MV-4-11 (cell line): ENCODE measurements at places on chromosomes 7 and 10.
A peak's percentile ranks its signal among the peaks of the same experiment; 100 is the strongest.

DNA sequence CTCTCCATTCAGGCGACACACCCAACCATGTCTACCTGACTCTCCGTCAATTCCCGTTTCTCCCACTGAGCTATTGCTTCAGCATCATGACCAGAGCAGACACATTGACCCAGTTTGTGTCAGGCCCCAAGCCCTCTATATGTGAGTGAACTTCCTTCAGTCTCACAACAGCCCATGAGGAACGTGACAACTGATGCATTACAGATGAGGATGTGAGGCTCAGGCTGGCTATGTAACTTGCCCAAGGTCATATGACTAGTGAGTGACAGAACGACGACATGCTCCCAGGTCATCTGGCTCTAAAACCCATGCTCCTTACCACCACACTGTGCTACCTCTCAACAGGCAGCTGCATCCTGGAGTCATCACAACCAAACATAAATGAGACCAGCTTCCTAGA, 3.7 kb downstream of the TMEM140 start:
- DNase-seq = peak; percentile 28

DNA sequence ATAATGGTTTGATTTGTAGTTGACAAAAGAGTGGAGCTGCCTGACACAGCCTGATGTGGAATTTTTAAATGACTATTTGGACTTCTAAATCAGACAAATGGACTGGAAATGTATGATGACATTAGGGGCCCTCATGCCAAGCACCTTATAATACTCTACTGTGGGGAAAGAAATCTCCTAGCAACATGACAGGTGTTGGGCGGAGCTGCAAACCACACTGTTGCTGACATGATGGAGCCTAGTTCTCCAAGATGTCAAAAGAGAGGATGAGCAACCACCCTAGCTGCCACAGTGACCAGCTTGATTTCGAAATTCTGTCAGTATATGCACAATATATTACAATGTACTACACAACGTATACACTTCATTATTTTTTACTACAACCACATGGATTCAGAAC, 65.8 kb downstream of the RHOBTB1 start:
- peak; percentile 70 for DNase-seq

DNA sequence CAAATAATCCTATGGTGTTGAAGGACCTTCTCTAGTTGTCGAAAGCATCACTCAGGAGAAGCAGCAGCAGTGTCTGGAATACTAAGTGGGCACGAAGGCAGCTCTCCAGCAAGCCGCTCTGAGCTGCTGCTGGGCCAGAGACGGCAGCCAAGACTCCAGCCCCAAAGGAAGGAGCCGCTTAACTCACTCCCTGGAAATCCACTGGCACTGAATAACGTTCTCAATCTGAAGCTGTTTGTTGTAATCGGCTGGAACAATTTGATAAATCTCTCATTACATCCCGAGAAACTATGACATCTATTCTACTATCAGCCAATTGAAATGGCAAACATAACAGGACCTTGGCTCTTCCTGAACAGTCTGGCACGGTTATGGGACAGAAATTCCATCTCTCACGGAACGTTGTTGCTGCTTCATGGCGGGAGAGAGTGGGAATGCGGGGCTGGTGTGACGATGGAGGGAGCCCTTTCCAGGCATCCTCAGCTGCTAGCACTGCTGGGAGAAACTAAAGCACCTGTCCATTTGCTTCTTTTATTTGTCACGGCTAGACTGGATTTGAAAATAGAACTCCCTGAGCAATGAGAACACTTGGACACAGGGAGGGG, 331.5 kb upstream of the RNF32 start:
- no peak for DNase-seq

DNA sequence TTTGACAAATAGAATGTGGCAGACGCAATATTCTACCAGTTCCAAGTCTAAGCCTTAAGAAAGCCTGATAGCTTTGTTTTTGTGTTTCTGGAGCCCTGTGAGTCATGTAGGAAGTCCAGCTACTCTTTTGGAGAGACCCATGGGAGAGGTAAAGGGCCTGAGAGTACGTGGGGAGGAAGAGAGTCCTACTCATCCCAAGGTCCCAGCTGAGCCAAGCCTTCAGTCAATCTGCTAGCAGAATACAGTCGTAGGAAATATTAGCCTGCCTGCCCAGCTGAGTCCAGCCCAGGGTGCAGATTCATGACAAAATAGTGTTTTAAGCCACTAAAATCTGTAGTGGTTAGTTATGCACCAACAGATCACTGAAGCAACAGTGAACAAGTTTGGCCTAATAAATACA, 9.0 kb upstream of the GNA12 start:
- no peak for DNase-seq

GRCh38 chr10:30803892-30804322, 174.4 kb upstream of the LYZL2 start:
- no peak for DNase-seq
